Activated CD8-positive, alpha-beta memory T cell treated with anti-CD3 and anti-CD28 coated beads, Interleukin-2, amount 50 U/mL, for 4 hours (primary cell): ENCODE measurements at places on chromosomes 4 and X.

- peak; percentile 96 for DNase-seq
Measured at GRCh38 chr4:26857278-26858034, 3.2 kb upstream of the STIM2 start.

DNA sequence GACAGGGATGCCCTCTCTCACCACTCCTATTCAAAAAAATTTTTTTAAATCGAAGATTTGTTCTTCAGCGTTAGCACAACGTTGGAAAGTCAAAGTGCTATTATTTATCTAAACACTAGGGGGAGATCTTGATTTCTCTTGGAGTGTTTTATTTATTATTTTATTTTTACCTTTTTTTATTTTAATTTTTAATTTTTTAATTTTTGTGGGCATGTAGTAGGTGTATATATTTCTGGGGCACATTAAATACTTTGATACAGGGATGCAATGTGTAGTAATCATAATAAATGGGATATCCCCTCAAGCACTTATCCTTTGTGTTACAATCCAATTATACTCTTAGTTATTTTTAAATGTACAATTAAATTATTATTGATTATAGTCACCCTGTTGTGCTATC lies 37.4 kb upstream of the SLC10A4 start:
- no peak for DNase-seq

- DNase-seq: no peak
Measured at GRCh38 chrX:24343719-24344118, 16.7 kb upstream of the SUPT20HL1 start.

DNA sequence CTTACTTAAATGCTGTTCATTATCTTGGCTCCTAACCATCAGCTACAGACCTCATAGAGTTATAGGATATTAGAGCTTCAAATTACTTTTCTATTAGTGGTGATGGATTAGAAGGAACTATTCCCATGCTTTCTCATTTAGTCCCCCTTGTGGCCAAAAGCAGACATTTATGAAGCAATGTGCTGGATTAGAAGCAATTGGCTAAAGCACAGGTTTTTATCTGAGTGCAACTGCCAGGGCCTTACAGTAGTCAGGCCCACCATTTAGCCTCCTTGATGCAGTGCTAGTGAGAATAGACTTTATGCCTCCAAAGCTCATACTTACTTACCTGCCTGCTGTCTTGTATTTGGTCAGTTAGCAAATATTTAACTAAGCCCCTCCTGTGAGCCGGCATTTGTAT lies 93.0 kb downstream of the TSPAN7 start:
- DNase-seq: no peak

DNA sequence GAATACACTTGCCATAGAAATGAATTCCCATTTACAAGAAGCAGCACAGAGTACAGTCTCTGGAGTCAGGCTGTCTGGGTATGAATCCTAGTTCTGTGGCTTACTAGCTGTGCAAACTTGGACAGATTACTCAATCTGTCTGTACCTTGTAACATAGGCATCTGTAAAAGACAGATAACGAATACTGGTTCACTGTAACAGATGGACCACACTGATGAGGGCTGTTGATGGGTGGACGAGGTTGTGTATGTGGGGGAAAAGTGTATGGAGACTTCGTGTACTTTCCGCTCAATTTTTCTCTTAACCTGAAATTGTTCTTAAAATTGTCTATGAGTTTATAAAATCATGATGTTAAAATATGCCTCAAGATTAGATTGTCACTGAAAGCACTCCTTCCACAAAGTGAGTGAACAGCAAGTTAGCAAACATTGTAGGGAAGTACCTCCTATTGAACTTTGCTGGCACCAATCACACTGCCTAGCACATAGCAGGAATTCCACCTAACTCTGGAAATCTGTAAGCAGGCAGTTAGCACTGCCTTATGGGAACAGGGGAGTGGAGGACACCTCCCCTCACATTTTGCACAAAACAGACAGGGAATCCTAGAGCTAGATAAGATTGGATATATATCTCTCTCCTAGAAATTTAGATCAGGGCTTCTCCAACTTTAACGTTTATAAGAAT lies 6.5 kb upstream of the EXOSC9 start:
- DNase-seq: no peak

DNA sequence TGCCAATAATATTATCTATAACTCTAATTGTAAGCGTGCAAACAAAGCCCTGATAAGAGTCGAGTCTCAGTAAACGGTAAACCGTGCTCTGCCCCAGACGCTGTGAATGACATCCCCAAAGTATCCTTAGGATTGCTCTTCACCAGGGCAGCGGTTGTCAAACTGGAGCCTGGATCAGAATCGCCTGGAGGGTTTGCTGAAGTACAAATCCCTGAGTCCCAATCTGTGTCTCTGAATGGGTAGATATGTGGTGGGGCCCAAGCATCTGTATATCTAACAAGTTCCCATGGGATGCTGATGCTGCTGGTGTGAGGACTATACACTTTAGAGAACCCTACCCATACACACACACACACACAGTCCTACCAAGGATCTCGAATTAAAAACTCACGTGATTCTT lies 813 bp upstream of the APBB2 start:
- no peak for DNase-seq

- no peak for DNase-seq
Measured at GRCh38 chr4:24630937-24631336, 46.6 kb upstream of the DHX15 start.

DNA sequence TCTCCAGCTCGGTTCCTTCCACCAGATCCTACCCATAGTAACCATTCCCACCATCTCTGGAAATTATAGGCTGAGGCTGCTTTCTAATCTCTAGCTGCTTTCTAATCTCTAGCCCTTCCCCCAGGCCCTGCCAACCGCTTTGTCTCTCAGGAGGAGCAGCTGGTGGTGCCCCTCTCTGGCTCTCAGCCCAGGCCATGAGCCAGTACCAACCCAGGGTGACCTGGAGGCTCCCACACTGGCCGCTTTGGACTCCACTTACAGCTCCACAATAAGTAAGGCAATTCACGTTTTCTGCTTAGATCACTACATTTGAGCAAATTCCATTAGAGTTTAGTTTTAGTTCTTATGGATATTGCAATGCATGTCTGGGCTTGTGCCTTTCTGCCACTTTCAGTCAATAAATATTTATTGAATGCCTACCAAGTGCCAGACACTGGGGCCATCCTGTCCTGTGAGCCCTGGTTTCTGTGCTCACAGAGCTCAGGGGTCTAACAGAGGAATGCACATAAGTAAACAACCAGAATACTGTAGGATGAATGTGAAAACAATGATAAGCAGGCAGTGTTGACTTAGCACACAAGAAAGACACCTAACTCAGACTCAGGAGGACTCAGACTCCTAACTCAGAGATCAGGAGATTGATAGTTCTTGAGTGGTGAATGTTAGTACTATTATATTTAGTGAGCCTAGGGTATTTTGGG lies 38.9 kb downstream of the SMC1A start:
- DNase-seq: no peak

- peak; percentile 72 for DNase-seq
Measured at GRCh38 chrX:131734621-131735020, 190.7 kb downstream of the OR13H1 start.
